ENCODE measurements at places on chromosomes 6 and 20.

DNA sequence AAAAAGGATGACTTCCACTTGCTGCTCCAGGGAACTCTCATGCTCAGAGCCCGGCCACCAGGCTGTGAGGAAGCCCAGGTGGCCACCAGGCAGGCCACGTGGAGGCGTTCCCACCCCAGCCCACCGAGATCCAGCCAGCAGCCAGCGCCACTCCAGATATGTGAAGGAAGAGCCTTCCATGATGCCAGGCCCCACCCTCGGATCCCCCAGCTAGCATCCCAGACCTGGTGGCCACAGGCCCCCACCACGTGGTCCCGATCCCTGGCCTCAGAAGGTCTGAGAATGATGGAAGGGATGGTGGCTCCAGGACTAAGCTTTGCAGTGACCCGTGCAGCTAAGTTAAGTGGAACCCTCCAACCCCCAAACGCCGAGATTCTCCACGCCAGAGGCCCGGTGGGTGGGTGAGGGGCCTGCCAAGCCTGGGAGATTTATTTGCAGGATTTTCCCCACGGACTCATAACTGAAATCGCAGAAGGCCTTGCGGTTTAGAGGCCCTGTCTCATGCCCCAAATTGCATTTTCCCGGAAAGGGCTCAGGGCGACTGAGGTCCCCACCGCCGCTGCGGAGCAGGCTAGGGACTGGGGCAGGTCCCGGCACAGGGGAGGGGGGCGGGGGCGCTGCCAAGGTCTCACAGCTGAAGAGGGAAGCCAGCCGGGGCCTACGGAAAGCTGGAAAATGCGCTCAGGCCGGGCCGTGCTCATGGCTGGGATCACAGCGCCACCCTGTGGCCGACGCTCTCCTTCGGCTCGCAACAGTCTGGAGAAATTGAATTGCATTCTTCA, 31.1 kb upstream of the CST7 start:
- peak; percentile 45 for DNase-seq
- no peaks in the 10 kb centered on the region for H3K36me3 ChIP-seq
- H3K4me1 ChIP-seq, result peaks cover 5% of the 10 kb centered on the region
- H3K4me3 ChIP-seq, result no peak overlapping the region

GRCh38 chr6:123575188-123575587, 61.6 kb downstream of the TRDN start:
- H3K4me3 ChIP-seq, result no peak overlapping the region
- DNase-seq, result no peak
- no peak overlapping the region for H3K27ac ChIP-seq

GRCh38 chr20:45913116-45913515, 1.2 kb upstream of the PLTP start:
- H3K4me1 ChIP-seq, result peaks cover 14% of the 10 kb centered on the region
- H3K36me3 ChIP-seq, result no peaks in the 10 kb centered on the region
- no peak overlapping the region for H3K27ac ChIP-seq
- H3K27me3 ChIP-seq, result peaks cover 20% of the 10 kb centered on the region

- DNase-seq, result no peak
- no peak overlapping the region for H3K4me3 ChIP-seq
- H3K27ac ChIP-seq, result no peak overlapping the region
- H3K36me3 ChIP-seq, result no peaks in the 10 kb centered on the region
- H3K27me3 ChIP-seq, result peaks cover 61% of the 10 kb centered on the region
These were observed 290.1 kb downstream of the BMP7 start for GRCh38 chr20:56976336-56976735.

GRCh38 chr6:33428966-33429749, 9.3 kb downstream of the SYNGAP1 start:
- H3K27ac ChIP-seq, result peak overlapping the region; percentile 89
- H3K36me3 ChIP-seq, result peaks cover 18% of the 10 kb centered on the region
- no peaks in the 10 kb centered on the region for H3K27me3 ChIP-seq

DNA sequence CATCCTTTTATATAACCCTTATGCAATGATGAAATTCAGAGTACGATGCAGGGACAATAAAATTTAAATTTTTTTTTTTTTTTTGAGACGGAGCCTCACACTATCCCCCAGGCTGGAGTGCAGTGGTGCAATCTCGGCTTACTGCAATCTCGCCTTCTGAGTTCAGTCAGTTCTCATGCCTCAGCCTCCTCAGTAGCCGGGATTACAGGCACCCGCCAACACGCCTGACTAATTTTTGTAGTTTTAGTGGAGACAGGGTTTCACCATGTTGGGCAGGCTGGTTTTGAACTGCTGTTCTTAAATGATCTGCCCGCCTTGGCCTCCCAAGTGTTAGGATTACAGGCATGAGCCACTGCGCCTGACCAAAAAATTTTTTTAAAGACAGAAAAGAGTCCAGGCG, 15.2 kb downstream of the MTO1 start:
- DNase-seq, result no peak
- H3K36me3 ChIP-seq, result peaks cover 24% of the 10 kb centered on the region
- no peak overlapping the region for H3K27ac ChIP-seq
- peaks cover 6% of the 10 kb centered on the region for H3K4me1 ChIP-seq
- H3K4me3 ChIP-seq, result no peak overlapping the region

DNA sequence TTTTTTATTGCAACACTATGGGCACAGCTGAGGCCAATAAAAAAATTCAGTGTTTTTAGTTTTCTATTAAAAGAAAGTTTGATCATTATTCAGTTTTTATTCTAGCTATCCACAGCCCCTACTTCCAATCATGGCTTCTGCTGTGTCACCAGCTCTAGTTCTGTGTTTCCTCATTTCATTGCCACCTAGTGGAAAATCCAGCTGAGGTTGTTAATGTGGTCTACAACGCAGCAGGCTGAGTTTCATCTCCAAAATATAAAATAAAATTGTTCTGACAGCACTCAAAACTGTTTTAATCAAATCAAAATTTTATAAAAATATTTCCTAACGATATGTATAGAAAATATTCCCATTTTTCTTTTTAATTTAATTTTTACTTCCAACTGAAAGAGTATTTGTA, 13.6 kb downstream of the COL9A1 start:
- no peak for DNase-seq
- H3K4me3 ChIP-seq, result no peak overlapping the region
- no peaks in the 10 kb centered on the region for H3K36me3 ChIP-seq
- peaks cover 7% of the 10 kb centered on the region for H3K27me3 ChIP-seq
- no peak overlapping the region for H3K27ac ChIP-seq
- no peaks in the 10 kb centered on the region for H3K4me1 ChIP-seq

- no peaks in the 10 kb centered on the region for H3K4me1 ChIP-seq
- no peaks in the 10 kb centered on the region for H3K36me3 ChIP-seq
- H3K4me3 ChIP-seq, result no peak overlapping the region
- H3K27ac ChIP-seq, result no peak overlapping the region
- no peak for DNase-seq
- H3K27me3 ChIP-seq, result no peaks in the 10 kb centered on the region
These were observed 1.8 kb upstream of the VIP start for GRCh38 chr6:152748843-152749242.

GRCh38 chr20:58065508-58066361, 162.7 kb downstream of the ANKRD60 start:
- H3K27ac ChIP-seq, result no peak overlapping the region
- H3K4me1 ChIP-seq, result no peaks in the 10 kb centered on the region
- peaks cover 3% of the 10 kb centered on the region for H3K27me3 ChIP-seq

GRCh38 chr6:150036081-150036480, 10.7 kb upstream of the RAET1L start:
- H3K27me3 ChIP-seq, result peaks cover 85% of the 10 kb centered on the region
- no peak overlapping the region for H3K4me3 ChIP-seq
- no peak for DNase-seq
- H3K36me3 ChIP-seq, result no peaks in the 10 kb centered on the region
- peaks cover 11% of the 10 kb centered on the region for H3K4me1 ChIP-seq

GRCh38 chr6:133227344-133227743, 13.8 kb upstream of the EYA4 start:
- H3K27me3 ChIP-seq, result peaks cover 7% of the 10 kb centered on the region
- H3K36me3 ChIP-seq, result no peaks in the 10 kb centered on the region
- H3K27ac ChIP-seq, result no peak overlapping the region
- DNase-seq, result no peak
- H3K4me1 ChIP-seq, result no peaks in the 10 kb centered on the region

DNA sequence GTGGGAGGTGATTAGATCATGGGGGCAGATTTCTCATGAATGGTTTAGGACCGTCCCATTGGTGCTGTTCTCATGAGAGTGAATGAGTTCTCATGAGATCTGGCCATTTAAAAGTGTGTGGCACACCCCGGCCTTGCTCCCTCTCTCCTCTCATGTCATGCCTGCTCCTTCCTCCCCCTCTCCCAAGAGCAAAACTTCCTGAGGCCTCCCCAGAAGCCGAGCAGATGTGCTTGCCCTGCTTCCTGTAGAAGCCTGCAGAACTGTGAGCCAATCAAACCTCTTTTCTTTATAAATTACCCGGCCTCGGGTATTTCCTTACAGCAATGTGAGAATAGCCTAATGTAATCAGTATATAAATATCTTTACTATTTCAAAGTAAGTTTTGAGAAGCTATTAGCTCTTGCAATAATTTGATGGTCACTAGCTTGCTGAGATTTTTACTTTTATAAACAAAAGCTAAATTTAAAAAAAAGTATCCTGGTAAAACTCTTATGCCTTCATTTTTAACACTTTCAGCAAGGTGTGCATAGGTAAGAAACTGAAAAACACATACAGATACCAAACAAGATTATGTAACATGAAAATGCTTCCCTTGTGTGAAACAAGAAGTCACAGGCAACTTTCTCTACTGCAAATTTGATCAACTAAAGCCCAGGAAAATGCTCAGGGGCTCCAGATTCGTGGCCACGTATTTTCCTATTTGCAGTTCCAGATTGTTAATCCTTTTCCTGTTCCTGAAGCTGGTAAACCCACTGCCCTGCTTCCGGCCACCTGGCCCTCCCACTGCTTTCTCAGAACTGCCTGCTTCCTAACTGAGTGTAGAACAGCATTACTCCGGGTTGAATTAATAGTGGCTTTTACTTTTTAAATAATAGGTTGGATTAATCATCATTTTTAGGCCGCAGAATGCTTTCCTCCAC, 395.1 kb upstream of the CNR1 start:
- no peaks in the 10 kb centered on the region for H3K4me1 ChIP-seq
- no peak for DNase-seq
- no peaks in the 10 kb centered on the region for H3K36me3 ChIP-seq
- no peak overlapping the region for H3K4me3 ChIP-seq

- H3K27me3 ChIP-seq, result peaks cover 6% of the 10 kb centered on the region
- no peaks in the 10 kb centered on the region for H3K4me1 ChIP-seq
- no peak overlapping the region for H3K4me3 ChIP-seq
- no peak for DNase-seq
- no peaks in the 10 kb centered on the region for H3K36me3 ChIP-seq
- H3K27ac ChIP-seq, result no peak overlapping the region
These were observed 145.9 kb downstream of the CDC5L start for GRCh38 chr6:44533421-44533820.

- H3K4me1 ChIP-seq, result peaks cover 37% of the 10 kb centered on the region
- no peak for DNase-seq
- H3K27me3 ChIP-seq, result no peaks in the 10 kb centered on the region
- no peak overlapping the region for H3K4me3 ChIP-seq
- peaks cover 20% of the 10 kb centered on the region for H3K36me3 ChIP-seq
These were observed 73.7 kb downstream of the DTNBP1 start for GRCh38 chr6:15588971-15589634.

DNA sequence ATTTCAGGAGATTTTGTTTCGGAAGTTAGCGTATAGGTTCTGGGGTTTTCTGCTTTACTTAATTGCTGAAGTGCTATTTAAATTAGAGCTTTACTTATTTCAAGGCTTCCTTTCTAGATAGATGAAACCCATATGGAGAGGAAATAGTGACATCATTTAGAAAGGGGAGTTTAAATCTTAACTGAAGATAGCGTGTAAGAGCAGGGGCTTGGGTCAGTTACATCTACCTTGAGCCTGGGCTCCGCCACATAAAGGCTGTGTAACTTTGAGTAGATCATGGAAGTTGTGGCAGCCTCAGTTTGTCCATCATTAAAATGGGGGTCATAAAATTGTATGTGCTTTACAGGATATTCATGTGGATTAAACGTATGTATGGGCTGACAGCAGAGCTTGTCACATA, 4.7 kb downstream of the CDS2 start:
- no peak for DNase-seq
- peaks cover 3% of the 10 kb centered on the region for H3K36me3 ChIP-seq
- H3K27ac ChIP-seq, result peak overlapping the region; percentile 69
- H3K27me3 ChIP-seq, result no peaks in the 10 kb centered on the region

- no peaks in the 10 kb centered on the region for H3K4me1 ChIP-seq
- no peak for DNase-seq
- no peaks in the 10 kb centered on the region for H3K27me3 ChIP-seq
- H3K27ac ChIP-seq, result no peak overlapping the region
- H3K4me3 ChIP-seq, result no peak overlapping the region
These were observed 838.4 kb downstream of the DHX35 start for GRCh38 chr20:39800548-39800947.

DNA sequence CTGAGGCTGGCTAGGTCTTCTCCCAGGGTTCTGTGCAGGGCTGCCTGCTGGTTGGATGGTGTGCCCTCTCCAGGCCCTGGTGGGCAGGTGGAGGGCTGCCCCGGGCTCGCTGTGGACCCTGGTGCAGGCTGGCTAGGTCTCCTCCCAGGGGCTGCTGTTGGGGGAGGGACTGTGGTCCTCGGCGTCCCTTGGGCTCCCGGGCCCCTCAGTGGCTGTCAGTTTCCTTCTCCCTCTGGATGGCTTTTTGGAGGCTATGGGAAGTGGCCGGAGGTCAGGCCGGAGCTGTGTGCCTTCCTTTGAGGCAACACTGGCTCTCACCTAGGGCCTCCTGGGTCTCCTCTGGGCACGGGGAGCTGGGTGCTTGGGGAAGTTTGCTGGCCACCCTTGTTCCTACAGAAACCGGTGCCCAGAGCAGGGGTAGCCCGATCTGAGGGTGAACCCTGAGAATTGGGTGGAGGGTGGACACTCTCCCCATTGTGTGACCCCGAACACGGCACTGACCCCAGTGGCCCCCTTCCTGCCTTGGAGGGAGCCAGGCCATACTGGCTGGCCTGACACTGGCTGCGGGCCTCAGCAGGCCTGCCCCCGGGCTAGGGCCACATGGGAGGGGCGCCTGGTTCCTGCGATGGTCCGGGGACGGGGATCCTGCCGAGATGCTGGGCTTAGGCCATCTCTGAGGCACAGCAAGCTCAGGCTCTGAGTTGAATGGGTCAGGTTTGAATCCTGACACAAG, 3.8 kb upstream of the CABLES2 start:
- H3K27me3 ChIP-seq, result no peaks in the 10 kb centered on the region
- H3K4me3 ChIP-seq, result no peak overlapping the region
- H3K36me3 ChIP-seq, result no peaks in the 10 kb centered on the region
- H3K4me1 ChIP-seq, result peaks cover 10% of the 10 kb centered on the region

- H3K4me3 ChIP-seq, result no peak overlapping the region
- H3K36me3 ChIP-seq, result no peaks in the 10 kb centered on the region
- peaks cover 6% of the 10 kb centered on the region for H3K4me1 ChIP-seq
These were observed 83.4 kb downstream of the TCP11 start for GRCh38 chr6:35057449-35058357.

DNA sequence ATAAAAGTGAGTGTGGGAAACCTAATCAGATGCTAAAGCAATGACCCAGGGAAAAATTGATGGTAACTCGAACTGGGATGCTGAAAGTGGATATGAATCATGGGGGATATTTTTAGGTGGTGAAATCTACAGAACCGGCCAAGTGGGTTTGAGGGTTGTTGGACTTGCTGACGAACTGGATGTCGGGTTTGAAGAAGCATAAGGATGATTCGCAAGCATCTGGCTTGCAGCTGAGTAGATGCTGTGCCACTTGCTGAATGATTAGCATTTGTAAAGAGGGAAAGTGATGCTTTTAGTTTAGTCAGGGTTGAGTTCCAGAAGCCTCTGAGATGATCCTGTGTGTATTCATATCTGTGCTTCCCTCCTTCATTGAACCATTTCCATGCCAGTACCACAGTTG, 54.9 kb downstream of the UBR2 start:
- no peaks in the 10 kb centered on the region for H3K4me1 ChIP-seq
- H3K4me3 ChIP-seq, result no peak overlapping the region
